ENCODE measurements at places on chromosomes 2 and 18.

GRCh38 chr18:24725644-24726415, 265.4 kb downstream of the HRH4 start:
- DNase-seq, result no peak

DNA sequence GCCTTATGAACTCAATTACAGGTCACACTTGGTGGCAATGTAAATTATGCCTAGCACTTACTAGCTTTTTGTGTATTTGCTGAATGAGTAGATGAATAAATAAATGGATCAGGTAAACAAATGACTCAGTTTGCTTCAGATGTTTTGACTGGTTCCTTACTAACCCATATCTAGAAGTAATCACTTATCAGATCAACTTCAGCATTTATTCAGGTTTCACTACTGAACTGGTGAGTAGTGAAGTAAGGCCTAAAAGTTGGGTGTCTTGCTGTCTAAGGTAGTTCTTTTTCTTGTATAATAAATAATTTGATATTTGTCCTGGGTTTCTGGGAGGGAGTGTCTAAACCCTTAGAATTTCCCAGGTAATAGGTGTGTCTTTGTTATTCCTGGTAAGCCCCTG, 205.0 kb downstream of the UXS1 start:
- no peak for DNase-seq

GRCh38 chr2:165239230-165239629, at the start of gene SCN2A:
SCN2A (plus strand) TSS chr2:165239414; CDS start chr2:165295824, 56,410 bp downstream.
- DNase-seq, result no peak

GRCh38 chr2:127053731-127054603, 53.0 kb downstream of the BIN1 start:
- DNase-seq, result no peak

- DNase-seq, result no peak
Observed at GRCh38 chr2:25228848-25229278, 60.5 kb upstream of the POMC start.

DNA sequence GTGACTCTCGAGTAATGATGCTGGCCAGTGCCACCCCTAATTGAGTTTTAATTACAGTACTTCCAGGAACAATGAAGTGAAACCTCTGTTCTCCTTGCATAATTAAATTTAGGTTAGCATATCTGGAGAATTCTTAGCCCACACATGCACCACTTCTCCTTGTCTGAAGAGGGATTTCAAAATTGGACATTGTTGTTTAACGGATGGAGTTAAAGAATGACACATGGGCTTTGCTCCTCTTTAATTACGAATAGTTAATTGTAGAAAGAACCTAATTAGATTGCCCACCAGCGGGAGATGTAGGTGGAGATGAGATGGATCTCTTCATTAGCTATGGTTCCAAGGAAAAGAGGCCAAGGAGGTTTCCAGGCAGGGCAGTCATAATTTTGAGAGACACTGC, 33.1 kb upstream of the EN1 start:
- no peak for DNase-seq

- no peak for DNase-seq
Observed at GRCh38 chr2:188596054-188596453, 304.4 kb downstream of the GULP1 start.

DNA sequence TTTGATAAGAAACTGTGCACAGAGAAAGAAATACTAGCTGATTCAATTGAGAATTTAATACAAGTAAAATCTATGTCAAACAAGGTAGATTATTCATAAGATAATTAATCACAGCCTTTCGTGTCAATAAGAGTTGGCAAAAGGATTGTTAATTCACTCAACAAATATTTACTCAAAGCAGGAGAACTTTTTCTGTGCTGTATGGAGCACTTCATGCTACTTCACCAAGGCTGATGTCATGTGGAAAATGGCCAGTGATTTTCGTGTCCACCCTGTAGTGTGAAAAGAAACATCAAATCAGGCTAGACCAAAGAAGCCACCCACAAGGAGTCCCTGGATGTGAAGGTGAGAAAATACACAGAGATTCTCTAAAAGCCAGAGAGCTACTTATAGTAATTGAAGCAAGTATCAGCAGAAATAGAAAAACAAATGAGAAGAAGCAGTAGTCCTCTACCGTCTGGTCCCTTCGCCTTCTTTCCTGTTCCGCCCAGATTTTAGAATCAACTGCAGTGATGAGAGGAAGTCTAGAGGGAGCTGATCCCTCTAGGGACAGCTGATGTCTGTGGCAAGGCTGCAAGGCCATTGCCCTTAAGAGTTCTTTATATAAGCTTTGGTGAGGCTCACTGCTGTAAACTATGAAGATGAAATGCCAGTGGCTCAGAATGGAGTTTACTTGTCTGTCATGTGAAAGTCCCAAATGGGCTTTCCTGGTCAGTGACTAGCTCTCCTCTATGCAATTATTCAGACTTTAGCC, 201.3 kb upstream of the APCDD1 start:
- DNase-seq, result no peak

DNA sequence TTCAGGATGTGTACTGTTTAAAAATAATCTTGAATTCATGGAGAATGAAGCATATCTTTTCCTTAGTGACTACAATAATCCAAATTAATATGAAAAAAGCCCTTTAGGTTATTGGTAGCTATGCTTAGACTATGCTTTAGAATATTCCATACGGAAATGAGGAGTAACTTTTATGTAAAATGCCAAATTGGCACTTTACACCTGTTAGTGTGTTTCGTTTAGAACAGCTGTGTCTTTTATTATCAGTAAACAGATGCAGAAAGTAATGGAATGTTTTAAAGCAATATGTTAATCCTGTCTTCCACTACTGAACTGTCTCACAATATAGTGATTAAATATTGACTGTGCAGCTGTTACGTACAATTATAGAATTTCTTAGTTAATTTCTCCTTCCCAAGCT, 129.6 kb downstream of the PMS1 start:
- no peak for DNase-seq

DNA sequence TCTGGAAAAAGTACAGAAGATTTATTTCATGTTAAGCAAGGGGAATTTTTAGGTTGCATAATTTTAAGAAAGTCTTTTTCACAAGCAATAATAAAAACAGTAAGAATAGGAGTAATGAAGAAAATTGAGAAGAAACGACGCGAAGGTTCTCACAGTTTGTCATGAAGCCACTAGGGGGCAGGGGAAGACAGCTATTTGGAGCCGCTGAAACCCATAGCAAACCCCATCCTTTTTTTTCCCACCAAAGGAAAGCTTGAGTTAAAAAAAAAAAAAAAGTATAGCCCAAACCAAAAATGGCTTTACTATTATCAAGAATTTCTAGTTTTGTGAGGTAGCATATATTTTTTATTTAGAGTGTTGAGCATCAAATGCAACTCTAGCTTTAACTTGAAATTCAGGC, 300.9 kb downstream of the PHLPP1 start:
- DNase-seq, result no peak

- no peak for DNase-seq
Observed at GRCh38 chr2:45968946-45969584, 317.6 kb downstream of the PRKCE start.

- no peak for DNase-seq
Observed at GRCh38 chr2:68365087-68365486, at the start of gene PLEK. PLEK (plus strand) TSS chr2:68365282; CDS start chr2:68365352, 70 bp downstream.

- DNase-seq, result no peak
Observed at GRCh38 chr2:238107525-238108422, 7.6 kb downstream of the ESPNL start.

GRCh38 chr2:117762454-117762853, 52.0 kb upstream of the DDX18 start:
- no peak for DNase-seq

DNA sequence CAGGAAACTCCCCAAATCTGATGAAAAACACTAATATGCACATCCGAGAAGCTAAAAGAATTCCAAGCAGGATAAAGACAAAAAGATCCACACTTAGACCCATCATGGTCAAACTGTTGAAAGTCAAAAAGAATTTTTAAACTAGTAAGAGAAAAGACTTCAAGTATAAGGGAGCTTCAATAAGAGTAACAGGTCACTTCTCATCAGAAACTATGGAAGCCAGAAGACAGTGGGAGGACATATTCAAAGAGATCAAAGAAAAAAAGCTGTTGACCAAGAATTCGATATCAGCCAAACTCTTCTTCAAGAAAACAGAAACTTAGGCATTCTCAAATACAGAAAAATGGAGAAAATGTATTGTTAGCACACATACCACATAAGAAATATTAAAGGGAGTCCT, 50.4 kb downstream of the ZC3H8 start:
- no peak for DNase-seq

DNA sequence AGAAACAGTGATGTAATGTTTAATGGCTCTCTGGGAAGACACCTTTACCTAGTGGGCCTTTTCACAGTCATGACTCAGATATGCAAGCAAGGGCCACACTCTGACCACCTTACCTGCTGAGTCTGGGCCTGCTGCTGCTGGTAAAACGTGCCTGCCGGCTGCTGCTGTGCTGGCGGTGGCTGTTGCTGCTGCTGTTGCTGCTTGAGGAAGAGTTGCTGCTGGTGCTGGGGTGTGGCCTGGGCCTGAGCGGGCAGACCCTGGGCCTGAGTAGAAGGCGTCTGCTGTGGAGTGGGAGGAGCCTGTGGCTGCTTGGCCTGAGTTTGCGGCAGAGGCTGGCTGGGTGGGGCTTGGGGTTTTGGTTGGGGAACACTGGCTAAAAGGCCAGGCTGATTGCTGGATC, 81.6 kb upstream of the NFU1 start:
- no peak for DNase-seq

DNA sequence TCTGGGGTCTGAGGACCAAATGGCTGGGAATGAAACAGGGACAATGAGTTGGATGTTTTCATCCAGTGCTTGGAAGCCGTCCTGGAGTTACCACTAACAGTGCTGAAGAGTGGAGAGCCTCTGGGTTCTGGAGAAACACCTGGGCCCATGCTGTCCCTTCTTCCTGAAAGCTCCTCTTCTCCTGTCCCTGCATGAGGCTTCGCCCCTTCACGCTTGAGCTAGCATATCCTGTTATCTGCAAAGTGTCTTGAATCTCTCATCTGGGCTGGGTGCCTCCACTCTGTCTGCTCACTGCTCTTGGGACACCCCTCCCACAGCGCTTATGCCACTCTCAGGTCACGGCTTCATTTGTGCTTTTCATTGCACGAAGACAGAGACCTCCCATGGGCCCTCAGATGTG, 154.5 kb downstream of the MYCN start:
- DNase-seq, result no peak

DNA sequence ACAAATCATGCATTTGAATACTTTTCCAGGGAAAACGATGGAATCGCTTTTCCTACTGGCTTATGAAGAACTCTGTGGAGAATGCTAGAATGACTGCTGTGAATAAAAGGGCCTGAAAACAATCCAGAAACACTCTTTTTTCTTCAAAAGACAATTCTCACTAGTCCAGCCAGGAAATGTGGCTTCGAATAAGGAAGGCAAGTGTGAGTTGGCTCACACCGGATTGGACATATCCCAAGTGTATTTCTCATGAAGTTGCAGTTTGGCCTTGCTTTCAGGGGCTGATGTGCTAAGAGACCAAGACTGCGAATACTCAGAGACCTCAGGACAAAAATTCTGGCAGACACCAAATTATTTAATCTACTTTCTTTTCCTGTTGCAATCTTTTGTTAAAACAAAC, 54.1 kb downstream of the FIGN start:
- no peak for DNase-seq

DNA sequence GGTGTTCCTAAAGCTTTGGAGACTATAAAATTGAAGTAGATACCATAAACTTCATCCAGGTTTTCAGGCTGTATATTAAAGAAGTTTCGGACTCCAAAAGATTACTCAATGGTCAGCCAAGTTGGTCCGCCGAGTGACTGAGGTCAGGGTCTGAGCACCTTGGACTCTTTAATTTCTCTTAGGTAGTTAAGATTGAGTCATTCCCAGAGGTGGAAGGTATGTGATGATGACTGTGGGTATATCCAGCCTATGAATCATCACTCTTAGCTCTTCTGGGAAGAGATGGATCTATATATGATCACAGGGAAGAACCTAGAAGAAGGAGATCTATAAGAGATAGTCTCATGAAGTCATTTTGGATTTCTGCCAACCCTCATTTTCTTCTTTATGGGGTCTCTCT, 3.3 kb downstream of the ITGA6 start:
- no peak for DNase-seq

- DNase-seq, result no peak
Observed at GRCh38 chr2:237205561-237205971, 119.9 kb downstream of the COPS8 start.

DNA sequence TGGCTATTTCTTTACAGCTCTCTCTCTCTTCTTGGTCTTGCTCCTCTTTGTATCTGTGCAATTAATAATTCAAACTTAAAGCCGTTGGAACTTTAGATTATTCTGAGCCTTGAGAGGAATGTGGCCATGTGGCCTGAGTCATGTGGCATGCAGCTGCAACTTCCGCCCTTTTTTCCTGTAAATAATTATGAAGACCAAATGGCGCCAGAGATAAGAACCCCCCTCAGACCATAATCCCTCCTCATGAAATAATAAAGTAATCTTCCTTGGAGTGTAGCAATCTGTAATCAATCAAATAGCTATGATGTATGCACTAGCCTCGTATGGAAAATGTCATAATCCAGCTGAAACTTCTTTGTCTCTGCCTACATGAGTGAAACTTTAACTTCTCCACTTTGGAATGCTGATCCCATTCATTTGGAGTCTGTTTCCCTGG, 13.5 kb upstream of the TWSG1 start:
- no peak for DNase-seq

DNA sequence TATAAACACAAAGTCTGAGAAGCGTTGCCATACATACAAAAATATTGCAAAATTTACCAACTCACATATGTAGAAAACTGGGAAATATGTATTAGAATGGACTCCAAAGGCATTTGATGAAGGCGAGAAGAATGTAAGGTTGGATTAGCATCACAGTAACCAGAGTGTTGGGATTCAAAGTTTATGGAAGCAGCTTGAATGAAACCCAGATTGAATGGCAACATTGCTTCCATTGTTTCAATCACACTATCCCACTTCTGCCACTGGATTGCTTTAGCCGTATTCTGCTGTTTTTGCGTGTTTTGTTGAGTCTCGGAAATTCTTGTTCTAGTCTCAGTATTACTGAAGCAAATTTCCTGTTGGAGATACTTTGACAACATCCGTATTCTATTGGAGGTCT, 609.0 kb upstream of the LRATD1 start:
- DNase-seq, result no peak

- no peak for DNase-seq
Observed at GRCh38 chr2:96656540-96656939, 14.0 kb downstream of the FER1L5 start.

DNA sequence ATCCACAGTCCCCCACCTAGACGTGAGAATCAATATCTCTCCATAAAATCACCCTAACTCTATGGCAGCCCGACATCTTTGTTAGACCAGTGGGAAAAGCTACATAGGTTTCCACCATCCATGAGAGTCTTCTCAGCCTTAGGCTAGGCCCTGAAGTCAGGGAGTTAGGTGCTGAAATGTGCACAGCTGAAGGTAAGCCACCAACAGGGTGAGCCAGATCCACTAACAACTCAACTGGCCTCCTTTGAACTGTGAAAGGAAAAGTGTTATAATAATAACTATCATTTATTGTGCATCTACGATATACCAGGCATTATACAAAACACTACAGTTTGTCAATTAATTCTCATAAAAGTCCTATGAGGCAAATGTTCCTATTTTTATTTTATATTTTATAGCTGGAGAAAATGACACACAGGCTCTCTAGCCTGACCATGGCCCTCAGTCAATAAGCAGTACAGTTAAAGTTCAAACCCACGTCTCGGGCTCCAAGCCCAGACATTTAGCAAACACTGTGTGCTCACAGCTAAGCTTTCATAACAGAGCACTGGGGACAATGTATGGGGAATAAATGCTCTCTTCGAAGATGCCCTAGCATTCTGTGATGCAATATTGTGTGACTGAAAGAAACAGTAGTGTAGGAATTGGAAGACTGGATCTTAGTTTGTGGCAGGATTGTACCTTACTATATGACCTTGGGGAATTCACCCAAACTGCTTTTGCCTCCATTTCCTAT, 11.2 kb upstream of the CYP27C1 start:
- DNase-seq, result no peak

GRCh38 chr2:68745006-68745405, 10.4 kb downstream of the ARHGAP25 start:
- no peak for DNase-seq

All from activated CD4-positive, CD25-positive, alpha-beta regulatory T cell (primary cell).